Effector CD4-positive, alpha-beta T cell (primary cell): ENCODE measurements at places on chromosomes 3 and 15.

GRCh38 chr3:169298247-169298992, 365.1 kb downstream of the MECOM start:
- no peak for DNase-seq

DNA sequence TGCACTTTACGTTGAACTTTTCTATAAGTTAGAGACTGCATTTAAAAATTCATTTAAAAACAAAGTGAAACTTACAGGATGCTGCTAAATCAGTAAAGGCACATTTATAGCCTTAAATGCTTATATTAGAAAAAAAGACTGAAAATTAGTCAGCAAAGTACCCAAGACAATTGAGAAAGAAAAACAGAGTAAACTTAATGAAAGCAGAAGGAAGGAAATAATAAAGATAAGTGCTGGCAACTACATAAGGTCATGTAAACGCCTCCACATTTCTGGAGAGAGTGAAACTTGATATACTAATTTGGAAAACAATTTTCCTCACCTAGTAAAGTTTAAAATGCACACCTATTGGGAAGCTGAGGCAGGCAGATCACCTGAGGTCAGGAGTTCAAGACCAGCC, 58.2 kb upstream of the ACAN start:
- no peak for DNase-seq

DNA sequence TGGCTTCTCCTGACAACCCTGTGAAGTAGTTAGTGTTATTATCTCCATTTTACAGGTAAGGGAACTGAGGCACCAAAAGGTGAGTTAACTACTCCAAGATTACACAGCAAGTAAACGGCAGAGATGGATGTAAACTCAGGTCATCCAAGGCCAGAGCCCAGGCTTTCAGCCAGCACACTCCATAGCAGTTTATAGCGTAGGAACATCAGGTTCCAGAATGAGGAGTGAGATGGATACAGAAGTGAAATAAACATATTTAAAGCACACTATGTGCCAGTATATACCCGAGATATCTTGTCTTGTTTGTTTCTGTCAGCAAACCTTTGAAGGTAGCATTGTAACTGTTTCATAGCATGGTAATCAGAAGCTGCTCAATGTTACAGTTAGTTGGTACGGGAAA, 279.0 kb downstream of the OXSM start:
- no peak for DNase-seq

- no peak for DNase-seq
Measured at GRCh38 chr3:183537295-183537730, 18.2 kb downstream of the KLHL6 start.

DNA sequence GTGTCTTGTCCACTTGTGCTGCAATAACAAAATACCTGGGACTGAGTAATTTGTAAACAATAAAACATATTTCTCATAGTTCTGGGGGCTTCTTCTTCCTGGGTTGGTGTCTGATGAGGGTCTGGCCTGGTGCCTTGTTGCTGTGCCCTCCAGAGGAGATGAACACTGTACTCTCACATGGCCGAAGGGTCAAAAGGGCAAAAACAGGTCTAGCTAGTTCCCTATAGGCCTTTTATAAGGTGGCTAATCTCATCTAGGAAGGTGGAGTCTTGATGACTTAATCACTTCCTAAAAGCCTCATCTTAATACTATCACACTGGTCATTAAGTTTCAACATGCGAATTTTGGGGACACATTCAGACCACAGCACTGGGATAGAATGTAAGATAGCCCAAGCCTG, 228.4 kb downstream of the TLE3 start:
- DNase-seq = no peak

- DNase-seq = no peak
Measured at GRCh38 chr3:15940641-15941040, 142.9 kb upstream of the ANKRD28 start.

DNA sequence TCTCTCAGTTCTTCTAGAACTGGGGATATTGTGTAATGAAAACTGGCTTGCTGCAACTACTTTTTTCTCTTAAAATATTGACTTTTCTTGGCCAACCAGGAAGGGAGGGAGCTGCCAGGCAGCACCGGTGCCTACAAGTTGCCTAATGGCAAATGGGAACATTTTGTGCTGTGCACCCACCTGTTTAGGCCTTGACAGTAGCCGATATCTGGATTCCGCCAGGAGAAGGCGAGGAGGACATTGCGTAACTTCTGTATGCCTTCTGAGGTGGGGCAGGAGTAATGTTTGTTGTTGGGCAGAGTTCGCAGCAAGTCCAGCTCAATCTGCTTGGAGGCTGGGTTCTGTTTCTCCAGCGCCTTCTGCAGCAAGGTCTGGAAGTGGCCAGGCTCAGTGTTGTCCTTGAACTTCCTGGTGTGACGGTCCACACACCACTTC, 64.9 kb downstream of the TBC1D2B start:
- no peak for DNase-seq

GRCh38 chr15:79075256-79075655, 15.3 kb downstream of the RASGRF1 start:
- no peak for DNase-seq
